Activated naive CD4-positive, alpha-beta T cell treated with anti-CD3 and anti-CD28 coated beads, Interleukin-2, amount 10 ng/mL, durations not matched to agents 7 days and 5 days (primary cell): ENCODE measurements at places on chromosomes 6 and 20.

- H3K27ac ChIP-seq, result no peak overlapping the region
- H3K36me3 ChIP-seq, result no peaks in the 10 kb centered on the region
- H3K27me3 ChIP-seq, result no peaks in the 10 kb centered on the region
- H3K4me1 ChIP-seq, result no peaks in the 10 kb centered on the region
These were observed 104.9 kb upstream of the TFAP2D start for GRCh38 chr6:50608421-50608820.

GRCh38 chr6:161618831-161619454 is 345.1 kb upstream of the AGPAT4 start:
- H3K36me3 ChIP-seq, result no peaks in the 10 kb centered on the region
- no peak overlapping the region for H3K27ac ChIP-seq
- no peaks in the 10 kb centered on the region for H3K27me3 ChIP-seq

DNA sequence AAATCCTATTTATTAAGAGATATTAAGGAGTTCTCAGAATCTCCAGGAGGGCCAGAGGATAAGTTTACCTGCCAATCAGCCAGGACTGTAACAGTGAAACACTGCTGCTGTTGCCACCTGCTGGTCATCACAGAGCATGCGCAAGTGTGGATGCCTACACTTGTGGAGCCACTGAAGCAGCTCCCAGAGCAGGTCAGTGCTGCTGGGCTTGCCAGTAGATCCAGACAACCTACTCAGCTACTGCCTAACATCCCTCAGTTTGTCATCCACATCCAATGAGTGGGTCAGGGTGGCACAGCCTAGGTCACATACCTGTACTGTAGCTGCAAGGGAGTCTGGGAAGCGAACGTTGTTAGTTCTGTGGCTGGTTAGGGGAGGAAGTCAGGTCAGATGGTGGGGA is 18.3 kb upstream of the NHSL1 start:
- no peak overlapping the region for H3K4me3 ChIP-seq
- H3K27me3 ChIP-seq, result peaks cover 3% of the 10 kb centered on the region

DNA sequence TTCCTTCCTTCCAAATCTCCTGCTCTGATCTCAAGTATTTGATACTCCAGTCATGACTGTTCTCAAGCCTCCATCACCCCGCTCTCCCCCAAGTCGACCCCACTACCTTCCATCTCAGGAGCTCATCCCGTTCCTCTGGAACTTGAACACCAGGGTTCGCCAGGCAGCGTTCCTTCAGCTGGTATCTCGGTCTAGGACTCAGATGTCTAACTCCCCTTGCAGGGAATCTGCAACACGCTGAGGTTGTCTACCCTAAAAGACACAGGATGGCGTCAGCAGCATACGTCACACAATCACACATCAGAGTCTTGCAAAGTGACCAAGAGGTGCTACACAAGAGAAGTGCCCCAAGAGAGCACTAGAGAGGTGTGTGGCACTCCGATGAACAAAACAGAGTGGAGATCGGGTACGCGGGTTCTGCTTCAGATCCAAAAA is 706 bp downstream of the ZNF184 start:
- peaks cover 7% of the 10 kb centered on the region for H3K27me3 ChIP-seq
- peak; percentile 79 for DNase-seq
- H3K27ac ChIP-seq, result peak overlapping the region; percentile 98
- peaks cover 49% of the 10 kb centered on the region for H3K4me1 ChIP-seq

- peaks cover 16% of the 10 kb centered on the region for H3K36me3 ChIP-seq
- DNase-seq, result peak; percentile 40
- peak overlapping the region; percentile 40 for H3K4me3 ChIP-seq
These were observed 28.1 kb downstream of the PKIG start for GRCh38 chr20:44610313-44610962.

DNA sequence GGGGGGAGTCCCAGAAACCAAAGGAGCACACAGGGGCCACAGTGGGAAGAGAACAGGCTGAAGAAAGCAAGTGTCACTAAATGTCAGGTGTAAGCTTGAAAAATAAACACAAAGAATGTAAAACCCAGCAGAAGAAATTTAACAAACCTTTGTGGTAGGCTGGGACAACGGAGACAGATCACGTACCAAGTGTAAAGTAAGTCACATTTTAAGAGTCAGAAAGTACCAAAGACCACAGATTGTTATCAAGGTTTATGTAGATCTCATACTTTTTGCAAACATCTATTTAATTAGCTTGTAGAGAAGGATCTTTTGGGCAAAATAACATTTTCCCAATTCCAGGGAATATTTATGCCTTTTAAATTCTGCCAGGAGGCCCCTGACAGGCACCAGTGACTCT is 1.6 kb downstream of the CLIC5 start:
- H3K36me3 ChIP-seq, result peaks cover 6% of the 10 kb centered on the region
- DNase-seq, result no peak
- peak overlapping the region; percentile 71 for H3K4me3 ChIP-seq

GRCh38 chr6:83231146-83231545 is 38.0 kb downstream of the RWDD2A start:
- H3K4me1 ChIP-seq, result no peaks in the 10 kb centered on the region
- no peaks in the 10 kb centered on the region for H3K36me3 ChIP-seq
- H3K27ac ChIP-seq, result no peak overlapping the region
- no peak overlapping the region for H3K4me3 ChIP-seq

DNA sequence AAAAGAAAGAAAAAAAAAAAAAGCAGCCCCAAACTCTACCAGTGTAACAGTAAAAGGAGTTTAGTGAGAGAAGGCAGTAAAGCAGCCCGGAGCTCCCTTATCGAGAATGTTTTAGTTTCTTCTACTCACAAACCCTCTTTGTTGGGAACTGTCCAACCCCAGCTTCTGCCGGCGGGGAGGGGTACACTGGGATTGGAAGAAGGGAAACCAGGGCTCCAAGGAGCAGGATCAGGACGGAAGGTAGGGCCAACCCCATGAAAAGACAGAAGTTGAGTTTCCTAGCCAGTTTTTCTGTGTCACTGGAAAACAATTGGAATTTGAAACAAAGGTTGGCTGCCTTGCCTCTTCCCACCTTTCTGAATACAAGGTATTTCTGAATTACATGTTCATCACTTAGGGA is 66.0 kb downstream of the KIZ start:
- no peak for DNase-seq
- H3K36me3 ChIP-seq, result no peaks in the 10 kb centered on the region
- no peaks in the 10 kb centered on the region for H3K27me3 ChIP-seq
- no peak overlapping the region for H3K4me3 ChIP-seq

DNA sequence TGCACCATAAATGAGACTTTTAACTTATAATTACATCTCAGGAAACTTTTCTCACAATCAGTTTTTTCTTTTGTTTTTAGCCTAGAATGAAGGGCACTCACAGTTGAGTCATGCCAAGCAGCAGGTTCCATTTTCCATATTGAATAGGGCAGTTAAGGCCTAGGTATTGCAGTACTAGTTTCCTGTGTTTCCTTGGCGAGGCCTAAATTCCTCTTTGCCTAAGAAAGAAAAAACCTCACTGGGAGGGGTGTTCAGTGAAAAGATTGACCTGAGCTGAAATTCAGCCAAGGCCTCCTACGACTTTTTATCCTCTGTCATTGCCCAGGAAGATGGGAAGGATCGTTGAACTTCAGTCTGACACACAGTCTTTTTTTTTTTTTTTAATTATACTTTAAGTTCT is 85.5 kb downstream of the IMPG1 start:
- H3K4me3 ChIP-seq, result no peak overlapping the region
- H3K27ac ChIP-seq, result no peak overlapping the region
- H3K36me3 ChIP-seq, result no peaks in the 10 kb centered on the region
- DNase-seq, result no peak
- no peaks in the 10 kb centered on the region for H3K4me1 ChIP-seq
- H3K27me3 ChIP-seq, result no peaks in the 10 kb centered on the region

DNA sequence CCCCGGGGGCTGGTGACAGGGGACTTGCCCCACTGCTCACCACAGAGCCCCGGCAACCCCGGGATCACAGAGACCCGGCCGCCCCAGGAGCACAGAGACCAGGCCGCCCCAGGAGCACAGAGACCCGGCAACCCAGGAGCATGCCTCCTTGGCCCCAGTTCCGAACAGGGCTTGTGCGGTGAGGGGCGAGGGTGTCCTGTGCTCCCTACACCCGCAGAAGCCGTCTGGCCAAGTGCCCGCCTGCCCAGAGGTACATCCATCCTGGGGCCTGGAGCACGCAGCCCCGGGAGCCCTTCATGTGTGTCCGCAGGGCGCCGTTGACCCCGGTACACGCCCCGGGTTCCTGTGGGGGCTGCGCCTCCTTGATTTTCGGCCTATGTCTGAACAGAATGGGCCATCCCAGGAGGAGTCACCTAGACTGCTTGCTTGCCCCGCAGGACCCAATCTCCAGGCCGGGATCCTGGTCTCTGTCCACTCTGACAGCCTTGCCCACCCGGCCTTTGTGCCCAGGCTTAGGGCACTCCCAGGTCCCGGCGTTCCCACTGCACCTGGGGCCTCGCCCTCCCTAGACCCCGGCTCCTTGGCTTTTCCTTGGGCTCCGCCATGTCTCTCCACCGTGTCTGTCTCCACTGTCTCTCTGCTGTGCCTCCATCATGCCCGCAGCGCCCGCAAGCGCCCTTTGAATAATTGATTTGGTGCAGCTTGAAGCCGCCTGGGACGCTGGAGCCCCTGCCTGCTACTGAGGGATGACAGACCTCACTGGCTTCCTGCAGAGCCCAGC is 219.8 kb downstream of the ERMARD start:
- DNase-seq, result no peak
- H3K4me1 ChIP-seq, result no peaks in the 10 kb centered on the region
- no peaks in the 10 kb centered on the region for H3K36me3 ChIP-seq
- no peak overlapping the region for H3K27ac ChIP-seq
- peaks cover 14% of the 10 kb centered on the region for H3K27me3 ChIP-seq
- no peak overlapping the region for H3K4me3 ChIP-seq

DNA sequence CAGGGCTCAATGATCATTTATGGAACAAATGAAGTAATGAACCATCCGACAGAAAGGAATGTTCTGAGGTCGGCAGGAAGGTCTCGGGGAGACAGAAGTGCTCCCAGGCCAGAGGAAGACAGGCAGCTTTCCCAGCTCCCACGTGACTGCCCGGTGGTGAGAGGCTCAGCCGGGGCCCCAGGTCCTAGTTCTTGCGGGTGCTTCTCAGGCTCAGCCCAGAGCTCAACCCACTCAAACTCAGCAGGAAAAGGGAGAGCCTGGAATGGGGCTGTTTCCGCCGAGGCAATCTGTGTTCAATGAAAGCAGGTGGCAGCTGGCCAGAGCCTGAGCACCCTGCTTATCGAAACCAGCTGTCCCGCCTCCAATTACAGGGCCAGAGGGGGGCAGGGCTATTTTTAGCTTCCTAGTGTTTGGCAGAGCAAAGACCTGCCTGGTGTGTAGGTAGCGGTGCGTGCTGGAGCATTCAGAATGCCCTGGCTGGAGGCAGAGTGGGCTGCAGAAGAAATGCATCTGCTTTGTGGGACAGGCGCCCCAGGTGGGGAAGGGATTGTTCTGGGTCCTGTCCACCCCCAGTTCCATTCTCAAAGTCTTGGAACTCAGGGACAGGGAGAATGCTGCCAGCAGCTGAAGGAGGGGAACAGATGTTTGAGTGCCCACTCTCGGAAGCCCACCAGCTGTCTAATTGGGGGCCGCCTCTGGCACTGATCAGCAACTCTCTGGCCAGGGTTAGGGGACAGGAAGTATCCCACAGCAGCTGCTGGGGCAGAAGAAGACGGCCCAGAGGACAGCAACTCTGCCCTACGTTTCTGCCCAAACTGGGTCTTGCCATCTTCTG is 145.1 kb downstream of the PREX1 start:
- H3K27ac ChIP-seq, result no peak overlapping the region
- H3K27me3 ChIP-seq, result no peaks in the 10 kb centered on the region
- H3K4me3 ChIP-seq, result no peak overlapping the region

DNA sequence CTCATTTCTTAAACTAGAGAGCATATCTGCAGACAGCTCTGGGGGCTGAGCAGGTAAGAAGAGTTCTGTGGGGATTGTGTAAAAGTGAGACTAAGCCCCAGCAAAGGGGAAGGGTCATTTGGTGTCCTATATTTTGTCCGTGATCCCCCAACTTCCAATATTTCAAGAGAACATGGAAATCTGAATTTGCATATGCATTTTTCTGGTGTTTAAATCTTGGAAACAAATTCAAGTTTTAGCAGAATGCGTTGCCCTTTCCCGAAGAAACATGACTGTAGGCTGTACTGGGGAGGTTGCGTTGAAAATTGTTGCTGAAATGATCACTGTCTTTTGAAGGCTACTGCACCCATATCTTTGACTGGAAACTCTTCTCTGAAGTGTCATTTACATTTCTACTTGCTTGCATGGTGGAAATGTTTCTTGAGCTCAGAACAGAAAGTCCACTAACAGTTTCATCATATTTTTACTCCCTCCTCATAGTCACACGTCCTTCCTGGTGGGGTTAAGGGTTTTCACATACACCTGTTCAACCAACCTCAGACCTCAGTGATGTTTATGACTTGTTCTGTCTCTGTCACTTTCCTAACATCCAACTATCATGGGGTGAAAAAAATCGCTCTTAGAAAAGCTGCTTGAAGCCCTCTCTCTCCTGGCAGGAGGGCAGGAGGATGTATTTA is 140.3 kb downstream of the BCAS1 start:
- H3K27me3 ChIP-seq, result peaks cover 4% of the 10 kb centered on the region
- no peak overlapping the region for H3K27ac ChIP-seq
- DNase-seq, result no peak
- H3K4me3 ChIP-seq, result no peak overlapping the region

DNA sequence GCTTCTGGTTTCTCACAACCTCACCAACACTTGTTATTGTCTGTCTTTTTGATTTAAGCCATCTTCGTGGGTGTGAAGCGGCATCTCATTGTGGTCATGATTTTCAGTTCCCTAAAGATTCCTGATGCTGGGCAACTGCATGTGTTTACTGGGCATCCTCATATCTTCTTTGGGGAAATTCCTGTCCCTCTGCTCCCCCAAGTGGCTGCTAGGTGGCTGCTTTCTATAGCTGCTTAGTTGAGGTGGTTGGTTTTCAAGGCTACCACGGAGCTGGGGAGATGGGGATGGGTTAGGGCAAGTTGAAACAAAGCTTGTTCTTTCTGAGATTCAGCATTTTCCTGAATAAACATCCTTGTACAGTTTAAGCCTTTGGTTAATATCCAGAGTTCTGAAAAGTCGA is 403.9 kb upstream of the SULF2 start:
- H3K4me3 ChIP-seq, result no peak overlapping the region
- DNase-seq, result no peak
- H3K4me1 ChIP-seq, result no peaks in the 10 kb centered on the region
- H3K27me3 ChIP-seq, result no peaks in the 10 kb centered on the region

GRCh38 chr6:20948556-20948955 is 414.3 kb downstream of the CDKAL1 start:
- H3K27me3 ChIP-seq, result no peaks in the 10 kb centered on the region
- no peak overlapping the region for H3K27ac ChIP-seq
- H3K4me1 ChIP-seq, result no peaks in the 10 kb centered on the region
- no peak for DNase-seq
- peaks cover under 1% of the 10 kb centered on the region for H3K36me3 ChIP-seq

- no peaks in the 10 kb centered on the region for H3K4me1 ChIP-seq
- no peak overlapping the region for H3K4me3 ChIP-seq
- H3K27ac ChIP-seq, result no peak overlapping the region
- H3K27me3 ChIP-seq, result no peaks in the 10 kb centered on the region
- no peaks in the 10 kb centered on the region for H3K36me3 ChIP-seq
These were observed 255.4 kb upstream of the IRAK1BP1 start for GRCh38 chr6:78611886-78612480.
